ENCODE measurements at places on chromosomes 1 and 21. TPM values are rescaled to one million over a fixed set of nuclear protein-coding genes. Genes with fewer than 3 reads are reported as not detected.

OR2L13 gene
- not detected for total RNA-seq

OR2M3 gene
- not detected for total RNA-seq

EXO5 gene
- 10.2 TPM for total RNA-seq

DCDC2B gene
- total RNA-seq = not detected

DNA sequence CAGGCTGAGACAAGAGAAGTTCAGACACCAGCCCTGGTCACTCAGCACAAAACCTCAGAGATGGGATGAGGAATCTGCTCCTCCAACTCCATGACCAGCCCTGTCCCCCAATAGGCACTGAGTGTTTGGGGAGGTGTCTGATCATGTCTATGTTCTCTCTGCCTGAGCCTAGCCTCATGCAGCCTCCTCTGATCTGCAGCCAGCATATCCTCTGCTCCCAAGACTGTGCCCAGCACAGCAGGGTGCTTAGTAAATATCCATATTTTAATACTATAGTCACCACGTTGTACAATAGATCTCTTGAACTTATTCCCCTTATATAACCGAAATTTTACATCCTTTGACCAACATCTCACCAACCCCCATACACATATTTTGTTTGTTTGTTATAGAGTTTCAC, 202.9 kb downstream of the MATN1 start:
- DNase-seq = no peak

Data from pulmonary artery endothelial cell (primary cell).